ENCODE measurements at places on chromosomes 12 and 14.

- DNase-seq = no peak
Observed at GRCh38 chr12:64976131-64976530, 145.0 kb downstream of the WIF1 start.

GRCh38 chr14:58151133-58152013, 640 bp downstream of the ARMH4 start:
- DNase-seq = peak; percentile 62

- DNase-seq = no peak
Observed at GRCh38 chr12:123828120-123828519, 66.0 kb downstream of the DNAH10 start.

DNA sequence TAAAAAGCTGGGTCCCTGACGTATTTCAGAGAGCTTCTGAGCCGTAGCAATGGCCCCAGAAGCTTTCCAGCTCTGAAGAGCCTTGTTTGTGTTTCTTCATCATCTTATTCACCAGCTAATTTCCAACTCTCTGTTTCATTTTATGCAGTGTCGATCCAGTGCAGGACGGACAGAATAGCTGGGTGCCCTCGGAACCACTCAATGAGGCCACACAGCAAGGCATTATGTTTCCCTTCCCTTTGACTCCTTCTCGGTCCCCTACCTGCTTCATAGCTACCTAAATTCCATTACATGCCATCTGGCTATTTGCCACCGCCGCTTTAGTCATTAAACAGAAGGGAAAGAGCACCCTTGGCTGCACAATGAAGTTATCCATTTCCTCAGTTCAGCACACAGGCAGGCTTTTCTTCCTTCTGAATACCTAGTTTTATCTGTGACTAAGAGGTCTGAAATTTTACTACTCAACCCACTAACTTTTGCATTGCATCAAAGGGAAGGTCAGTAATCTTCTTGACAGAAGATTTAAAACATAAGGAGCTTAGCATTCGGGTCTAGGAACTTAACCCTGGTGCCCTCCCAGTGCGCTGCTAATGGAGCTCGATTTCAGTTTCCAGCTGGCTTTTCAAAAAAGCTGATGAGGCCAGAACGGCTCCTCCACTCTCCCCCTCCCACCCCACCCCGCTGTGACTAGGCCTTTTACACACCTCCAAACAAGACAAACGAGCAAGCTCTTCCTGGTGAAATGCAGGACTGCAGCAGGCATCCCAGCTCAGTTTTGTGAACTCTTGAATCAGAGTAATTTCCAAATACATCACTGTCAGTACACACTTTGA, 176.8 kb downstream of the GXYLT1 start:
- DNase-seq = no peak

DNA sequence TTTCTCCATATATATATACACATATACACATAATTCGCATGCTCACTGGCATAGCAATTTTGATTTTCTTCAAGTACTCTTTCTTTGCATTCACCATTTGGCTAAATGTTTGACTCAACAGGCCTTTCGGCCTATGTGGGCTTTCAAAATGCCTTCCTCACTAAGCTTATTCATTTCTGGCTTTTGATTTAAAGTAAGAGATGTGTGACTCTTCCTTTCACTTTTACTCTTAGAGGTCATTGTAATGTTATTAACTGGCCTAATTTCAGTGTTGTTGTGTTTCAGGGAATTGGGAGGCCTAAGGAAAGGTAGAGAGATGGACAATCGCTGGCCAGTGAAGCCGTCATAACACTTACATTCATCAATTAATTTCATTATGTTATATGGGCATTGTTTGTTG, 14.5 kb upstream of the KLRD1 start:
- DNase-seq = no peak

- peak; percentile 22 for DNase-seq
Observed at GRCh38 chr12:59763835-59764234, 168.0 kb downstream of the SLC16A7 start.

DNA sequence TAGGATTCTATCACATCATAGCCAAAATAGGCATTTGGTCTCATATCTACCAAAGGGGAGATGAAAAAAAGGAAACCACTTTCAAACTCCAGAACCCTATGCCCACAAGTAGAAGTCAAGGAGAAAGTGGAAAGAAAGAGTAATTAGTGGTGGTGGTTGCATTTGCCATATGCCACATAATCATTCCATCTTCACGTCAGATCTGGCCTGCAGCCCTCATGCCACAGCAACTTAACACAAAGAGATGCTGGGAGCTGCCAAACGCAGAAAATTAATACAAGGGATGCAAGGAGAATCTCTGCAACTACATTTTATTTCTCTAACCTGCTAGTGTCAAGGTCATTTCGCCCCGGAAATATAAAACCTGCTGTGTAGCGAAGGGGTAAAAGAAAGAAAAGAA, 148.6 kb upstream of the FOXN3 start:
- no peak for DNase-seq

GRCh38 chr12:119684711-119685369, 16.9 kb downstream of the PRKAB1 start:
- no peak for DNase-seq

DNA sequence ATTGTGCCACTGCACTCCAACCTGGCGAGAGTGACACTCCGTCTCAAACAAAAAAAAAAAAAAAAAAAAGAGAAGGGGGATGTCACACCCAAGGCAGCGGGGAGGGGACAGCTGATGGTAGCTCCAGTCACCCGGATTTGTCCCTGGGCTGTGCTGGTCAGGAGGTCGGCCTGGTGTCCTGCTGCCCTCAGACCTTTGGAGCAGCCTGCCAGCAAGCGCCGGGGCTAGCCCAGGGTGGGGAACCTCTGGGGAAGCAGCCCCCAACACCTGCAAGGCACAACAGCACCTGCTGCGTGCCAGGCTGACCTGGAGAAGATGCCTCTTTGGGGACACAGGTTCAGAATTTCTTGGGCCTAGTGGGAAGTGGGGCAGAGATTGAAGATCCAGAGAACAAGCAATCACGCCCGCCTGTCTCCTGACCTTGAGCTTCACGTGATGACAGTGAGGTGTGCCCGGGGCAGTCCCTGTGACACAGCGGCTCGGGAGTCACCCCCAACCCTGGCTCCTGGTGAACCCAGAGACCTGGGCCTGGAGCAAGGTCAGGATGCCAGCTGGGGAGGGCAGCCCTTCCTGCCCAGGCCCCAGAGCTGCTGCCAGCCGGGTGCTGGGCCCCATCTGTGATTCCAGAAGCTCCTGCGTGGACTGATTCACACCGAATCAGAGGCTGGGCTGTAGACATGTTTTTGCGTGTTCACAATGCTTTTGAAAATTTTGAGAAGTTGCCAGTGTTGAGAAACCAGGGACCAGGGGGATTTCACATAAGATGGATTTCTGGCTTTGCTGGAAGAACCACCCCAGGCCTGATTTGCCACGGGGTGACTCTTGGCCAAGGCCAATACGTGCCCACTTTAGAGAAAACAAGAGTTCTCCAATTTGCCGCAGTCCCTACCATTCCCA, 66.4 kb downstream of the RFLNA start:
- DNase-seq = no peak

DNA sequence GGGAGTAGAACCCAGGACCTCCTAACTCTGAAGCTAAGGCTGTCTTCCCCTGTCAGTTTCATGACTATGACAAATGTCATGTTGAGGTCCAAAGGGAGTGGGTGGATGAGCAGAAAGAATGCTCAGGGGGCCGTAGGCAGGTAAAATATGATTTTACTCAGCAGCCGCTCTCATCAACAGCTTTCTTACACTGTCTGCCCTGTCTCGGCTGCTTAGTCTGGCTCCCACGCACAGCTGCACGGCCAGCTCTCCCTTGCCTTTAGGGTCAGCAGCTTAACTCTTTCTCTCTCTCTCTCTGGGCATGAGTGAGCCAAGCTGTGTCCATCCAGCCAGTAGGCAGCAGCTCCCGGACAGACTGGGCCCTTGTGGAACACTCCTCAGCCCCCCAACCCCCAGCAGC, 95.2 kb downstream of the GCH1 start:
- DNase-seq = no peak

GRCh38 chr12:122743895-122744525, 8.6 kb upstream of the DENR start:
- DNase-seq = no peak

DNA sequence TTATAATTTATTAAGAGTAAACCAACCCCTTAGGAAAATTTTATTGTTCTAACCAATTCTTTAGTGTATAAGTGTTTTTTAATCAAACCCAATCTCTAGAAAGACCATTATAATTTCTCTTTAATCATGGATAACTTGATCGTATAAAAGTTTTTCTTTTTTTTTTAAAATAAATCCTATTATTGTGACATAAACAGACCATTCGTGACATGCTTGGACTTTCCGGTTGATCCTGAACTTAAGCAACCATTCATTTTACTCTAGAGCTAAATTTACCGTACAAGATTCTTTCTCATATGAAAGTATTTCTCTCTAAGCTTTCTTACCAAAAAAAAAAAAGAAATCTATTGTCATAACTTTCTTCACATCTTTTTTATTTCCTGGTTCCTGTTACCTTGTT, 32.6 kb upstream of the SLC38A4 start:
- DNase-seq = no peak

- DNase-seq = no peak
Observed at GRCh38 chr14:57928732-57929131, 62.8 kb upstream of the SLC35F4 start.

DNA sequence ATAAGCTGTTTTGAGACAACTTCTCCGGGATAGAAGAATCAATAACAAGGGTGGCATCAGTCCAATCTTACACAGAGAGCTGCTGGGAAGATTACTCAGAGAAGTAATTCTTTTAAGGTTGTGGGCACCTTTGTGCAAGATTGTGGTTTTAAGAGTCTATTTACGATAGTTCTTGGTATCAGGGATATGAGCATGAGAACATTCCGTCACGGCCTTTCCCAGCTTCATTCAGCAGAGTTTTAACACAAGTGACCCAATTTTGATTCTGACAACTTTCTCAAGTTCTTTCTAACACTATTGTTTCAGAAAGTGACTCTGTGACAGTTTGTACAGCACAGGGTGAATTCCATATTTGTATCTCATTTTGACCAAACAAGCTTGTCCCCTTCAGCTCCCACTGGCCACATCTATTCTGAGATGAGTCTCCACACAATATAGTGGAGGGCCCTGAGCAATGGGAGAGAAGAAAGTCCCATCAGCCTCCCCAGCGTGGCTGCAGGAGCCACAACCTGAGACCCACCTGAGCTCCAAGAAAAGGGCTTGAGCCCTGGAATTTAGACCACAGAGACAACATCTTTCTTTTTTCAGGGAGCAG, 869.2 kb downstream of the TMEM121 start:
- no peak for DNase-seq

GRCh38 chr14:31939934-31940333, 137.2 kb upstream of the ARHGAP5 start:
- no peak for DNase-seq

GRCh38 chr12:5102261-5102789, 58.6 kb downstream of the KCNA5 start:
- DNase-seq = no peak

- no peak for DNase-seq
Observed at GRCh38 chr12:534216-534615, 74.5 kb downstream of the B4GALNT3 start.

DNA sequence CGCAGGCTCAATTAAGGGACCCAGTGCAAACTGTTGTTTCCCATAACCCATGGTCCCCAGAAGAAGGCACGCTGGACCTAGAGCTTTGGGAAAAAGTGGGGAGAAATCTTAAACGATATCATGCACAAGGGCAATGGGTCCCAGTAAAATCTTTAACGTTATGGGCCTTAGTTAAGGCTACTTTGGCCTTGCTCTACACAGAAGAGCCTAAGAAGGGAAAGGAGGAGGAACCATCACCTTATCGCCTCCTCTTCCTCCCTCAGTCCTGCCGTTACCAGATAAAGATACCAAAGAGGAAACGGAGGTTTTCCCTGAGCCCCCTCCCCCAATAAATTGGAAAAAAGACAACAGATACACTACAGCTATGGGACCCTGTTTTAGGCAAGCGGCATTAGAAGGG, 116.9 kb downstream of the PPHLN1 start:
- DNase-seq = no peak

Measured in erythroblast (primary cell).